H54 (cell line): ENCODE measurements at places on chromosomes 11 and 22.

- DNase-seq: no peak
Observed at GRCh38 chr11:35304386-35304775, 115.0 kb downstream of the SLC1A2 start.

- no peak for DNase-seq
Observed at GRCh38 chr11:87484566-87484965, 446.8 kb downstream of the TMEM135 start.

DNA sequence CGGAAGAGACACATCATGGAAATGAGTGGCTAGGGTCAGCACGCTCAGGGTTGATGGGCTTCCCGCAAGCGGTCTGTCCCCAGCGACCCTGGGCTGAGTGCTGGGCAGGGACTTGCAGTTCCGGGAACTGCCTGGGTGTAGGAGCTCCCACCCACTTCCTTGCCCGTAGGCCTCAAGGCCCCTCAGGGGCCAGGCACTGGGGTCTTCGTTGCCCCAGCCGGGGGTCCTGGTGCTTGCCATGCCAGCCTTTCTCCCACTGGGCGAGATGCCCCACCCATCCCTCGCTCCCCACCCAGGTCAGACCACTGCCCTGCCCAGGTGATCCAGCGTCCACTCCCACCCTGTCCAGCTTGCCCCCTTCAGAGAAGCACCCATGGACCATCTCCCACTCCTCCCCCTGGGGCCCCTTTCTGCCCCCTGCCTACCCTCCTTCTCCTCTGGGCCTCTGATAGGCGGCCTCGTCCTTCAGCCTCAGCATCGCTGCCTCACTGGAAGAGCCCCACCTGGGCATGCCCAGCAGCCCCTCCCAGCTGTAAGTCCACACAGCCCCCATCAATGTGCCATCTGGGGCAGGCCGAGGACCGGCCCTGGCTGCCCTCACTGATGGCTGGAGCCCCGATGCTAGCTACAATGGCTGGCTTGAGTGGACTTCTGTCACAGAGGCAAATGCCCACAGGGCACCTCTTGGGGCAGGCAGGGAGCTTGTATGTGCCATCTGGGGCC is 17.8 kb upstream of the DGCR8 start:
- DNase-seq: peak; percentile 65

DNA sequence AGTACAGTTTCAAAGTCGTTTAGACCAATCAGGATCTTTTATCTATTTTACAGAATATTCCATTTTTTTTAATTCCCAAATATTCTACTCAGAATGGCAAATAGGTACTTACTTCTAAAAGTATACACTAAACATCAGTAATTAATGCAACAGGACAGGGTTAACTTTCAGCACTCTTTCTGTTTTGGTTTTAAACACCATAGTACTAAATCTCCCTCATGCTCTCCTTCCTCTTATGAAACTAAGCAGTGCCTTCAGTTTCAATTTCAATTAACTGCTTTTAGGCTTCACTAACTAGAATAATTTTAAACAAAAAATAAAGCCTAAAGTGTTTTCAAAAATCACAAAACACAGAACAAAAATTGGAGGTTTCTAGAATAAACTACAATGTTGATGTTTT is 57.9 kb downstream of the NOX4 start:
- DNase-seq: no peak

GRCh38 chr11:12258451-12258850 is 118.9 kb upstream of the PARVA start:
- no peak for DNase-seq

DNA sequence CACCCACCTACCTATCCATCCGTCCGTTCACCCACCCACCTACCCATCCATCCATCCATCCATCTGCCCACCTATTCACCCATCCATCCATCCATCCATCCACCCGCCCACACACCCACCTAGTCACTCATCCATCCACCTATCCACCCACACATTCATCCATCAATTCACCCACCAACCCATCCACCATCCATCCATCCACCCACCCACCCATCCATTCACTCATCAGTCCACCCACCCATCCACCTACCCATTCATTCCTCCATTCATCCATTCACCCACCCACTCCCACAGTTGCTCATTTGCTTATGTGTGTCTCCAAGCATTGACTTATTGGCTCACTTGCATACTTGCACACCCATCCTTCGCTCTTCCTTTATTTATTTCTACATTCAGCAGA is 50.1 kb downstream of the MYO7A start:
- DNase-seq: no peak

DNA sequence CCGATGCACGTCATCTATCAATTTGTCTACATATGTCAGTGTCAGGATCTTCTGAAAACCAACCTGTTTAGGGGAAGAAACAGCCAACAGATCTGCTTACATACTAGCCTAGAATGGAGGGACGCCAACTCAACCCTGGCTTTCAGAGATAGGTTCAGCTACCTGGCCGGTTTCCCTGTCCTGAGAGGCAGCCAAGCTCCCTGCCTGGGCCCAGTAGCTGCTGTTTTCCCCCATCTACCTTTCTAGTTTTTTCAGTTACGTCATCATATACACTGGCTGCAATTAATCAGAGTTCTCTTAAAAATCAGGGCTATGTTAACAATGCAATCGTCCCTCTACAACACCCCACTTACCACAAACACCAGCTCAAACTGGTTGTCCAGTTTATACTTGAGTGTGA is 1.0 kb downstream of the SRPRA start:
- DNase-seq: no peak

- DNase-seq: no peak
Observed at GRCh38 chr11:46519351-46519750, 74.5 kb downstream of the AMBRA1 start.

GRCh38 chr11:13333456-13333957 is 55.9 kb downstream of the BMAL1 start:
- no peak for DNase-seq

DNA sequence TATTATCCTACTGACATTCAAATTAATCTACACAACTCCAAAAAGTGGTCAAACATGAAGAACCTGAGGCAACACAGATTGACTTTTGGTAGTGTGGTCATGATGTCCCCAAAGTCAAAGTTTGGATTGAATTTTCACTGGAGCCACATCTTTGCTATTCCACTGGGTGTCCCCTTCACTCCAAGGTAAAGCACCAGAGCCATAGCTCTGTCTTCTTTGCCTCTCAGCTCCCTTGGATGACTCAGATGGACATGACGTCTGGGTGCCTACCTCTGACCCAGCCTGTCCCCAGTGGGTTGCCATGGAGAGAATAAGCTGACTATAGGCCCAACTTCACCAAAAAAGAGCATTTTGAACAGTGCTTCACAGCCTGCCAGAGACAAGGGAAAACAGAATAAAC is 57.4 kb upstream of the ARHGAP42 start:
- DNase-seq: no peak

- no peak for DNase-seq
Observed at GRCh38 chr11:70326365-70326811, 55.9 kb downstream of the PPFIA1 start.

GRCh38 chr22:18000441-18001039 is 23.8 kb downstream of the MICAL3 start:
- DNase-seq: no peak

GRCh38 chr22:49883294-49883640 is 29.6 kb downstream of the ZBED4 start:
- no peak for DNase-seq

DNA sequence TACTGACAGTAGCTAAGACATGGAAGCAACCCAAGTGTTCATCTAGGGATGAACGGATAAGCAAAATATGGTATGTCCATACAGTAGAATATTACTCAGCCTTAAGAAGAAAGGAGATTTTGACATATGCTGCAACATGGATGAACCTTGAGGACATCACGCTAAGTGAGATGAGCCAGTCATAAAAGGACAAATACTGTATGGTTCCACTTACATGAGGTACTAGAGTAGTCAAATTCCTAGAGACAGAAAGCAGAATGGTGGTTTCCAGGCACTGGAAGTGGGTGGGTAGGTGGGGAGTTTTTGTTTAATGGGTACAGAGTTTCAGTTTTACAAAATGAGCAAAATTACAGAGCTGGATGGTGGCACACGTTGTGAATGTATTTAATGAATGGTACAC is 18.1 kb downstream of the CHST1 start:
- DNase-seq: no peak

GRCh38 chr22:44870021-44870420 is 117.6 kb downstream of the ARHGAP8 start:
- DNase-seq: peak; percentile 52

DNA sequence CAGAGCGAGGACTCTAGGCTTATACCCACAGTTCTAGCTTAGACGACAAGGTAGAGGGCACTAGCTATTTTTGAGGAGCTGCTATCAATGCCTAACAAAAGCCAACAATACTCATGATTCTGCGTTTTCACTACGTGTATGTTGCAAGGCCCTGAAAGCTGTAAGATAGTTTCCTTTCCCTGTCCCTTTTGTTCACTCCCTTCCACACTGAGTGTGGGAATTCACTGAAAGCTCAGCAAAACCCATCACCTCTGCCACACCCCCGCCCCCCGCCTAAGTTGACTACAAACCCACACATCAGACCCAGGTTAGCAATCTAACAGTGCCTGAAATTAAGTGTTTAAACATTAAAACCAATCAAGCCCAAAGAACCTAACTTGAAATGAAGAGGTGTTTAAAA is 6.2 kb upstream of the LDLRAD3 start:
- DNase-seq: no peak

- no peak for DNase-seq
Observed at GRCh38 chr22:31082606-31083376, 1.7 kb downstream of the SMTN start.

- no peak for DNase-seq
Observed at GRCh38 chr22:39317775-39318506, 1.5 kb downstream of the RPL3 start.

- no peak for DNase-seq
Observed at GRCh38 chr11:71461696-71462095, 8.7 kb downstream of the NADSYN1 start.

- DNase-seq: no peak
Observed at GRCh38 chr22:38707346-38707745, 1.6 kb downstream of the GTPBP1 start.

GRCh38 chr11:125873881-125874555 is 13.4 kb upstream of the HYLS1 start:
- DNase-seq: no peak

DNA sequence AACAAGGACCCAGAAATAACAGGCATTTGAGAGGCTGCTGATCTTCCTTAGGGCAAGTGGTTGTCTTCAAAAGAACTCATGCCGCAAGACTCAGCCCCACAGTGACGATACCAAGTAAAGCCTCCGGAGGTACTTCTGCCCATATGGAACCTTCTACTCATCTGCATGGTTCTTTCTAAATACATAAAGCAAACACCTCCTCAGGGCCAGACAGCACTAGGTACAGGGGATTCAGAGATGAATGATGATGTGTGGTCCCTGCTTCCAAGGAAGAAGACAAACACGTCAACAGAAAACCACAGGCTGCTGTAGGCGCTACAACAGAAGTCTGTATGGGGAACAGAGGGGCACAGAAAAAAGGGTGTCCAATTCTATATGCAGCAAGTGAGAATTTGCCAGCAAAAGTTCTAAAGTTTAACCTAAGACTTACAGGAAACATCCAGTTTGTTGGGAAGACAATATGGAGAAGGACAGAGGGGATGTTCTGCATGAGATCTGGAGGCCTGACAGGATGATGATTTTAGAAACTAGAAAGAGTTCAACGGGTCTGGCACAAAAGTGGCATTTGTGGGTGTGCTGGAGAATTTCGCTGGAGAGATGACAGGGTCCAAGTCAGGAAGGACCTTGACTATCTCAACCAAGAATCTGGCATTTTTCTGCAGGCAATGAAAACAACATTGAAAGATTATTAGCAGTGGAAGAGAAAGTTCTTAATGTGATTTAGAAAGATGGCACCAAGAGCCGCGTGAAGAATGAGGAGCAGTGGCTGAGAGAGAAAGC is 23.7 kb downstream of the JAML start:
- DNase-seq: no peak

DNA sequence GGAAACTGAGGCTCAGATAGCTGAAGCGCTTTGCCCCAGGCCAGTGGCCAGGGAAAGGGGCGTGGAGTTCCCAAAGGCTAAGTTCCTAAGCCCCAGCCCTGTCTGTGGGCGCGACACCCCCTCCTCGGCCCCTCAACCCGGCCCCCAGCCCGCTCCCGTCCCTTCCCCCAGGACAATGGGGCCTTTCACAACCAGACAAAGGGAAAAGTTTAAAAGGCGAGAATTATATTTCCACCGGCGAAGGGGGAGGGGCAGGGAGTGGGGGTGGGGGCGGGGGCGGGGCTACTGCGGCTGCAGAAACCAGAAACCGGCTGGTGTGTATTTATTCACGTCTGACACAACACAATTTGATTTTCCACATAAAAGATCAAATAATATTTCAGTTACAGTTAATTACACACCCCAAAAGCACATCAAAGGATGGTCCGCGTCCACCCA is 192.1 kb downstream of the MN1 start:
- no peak for DNase-seq

- DNase-seq: peak; percentile 79
Observed at GRCh38 chr22:46377525-46378425, 42.3 kb downstream of the TRMU start.

DNA sequence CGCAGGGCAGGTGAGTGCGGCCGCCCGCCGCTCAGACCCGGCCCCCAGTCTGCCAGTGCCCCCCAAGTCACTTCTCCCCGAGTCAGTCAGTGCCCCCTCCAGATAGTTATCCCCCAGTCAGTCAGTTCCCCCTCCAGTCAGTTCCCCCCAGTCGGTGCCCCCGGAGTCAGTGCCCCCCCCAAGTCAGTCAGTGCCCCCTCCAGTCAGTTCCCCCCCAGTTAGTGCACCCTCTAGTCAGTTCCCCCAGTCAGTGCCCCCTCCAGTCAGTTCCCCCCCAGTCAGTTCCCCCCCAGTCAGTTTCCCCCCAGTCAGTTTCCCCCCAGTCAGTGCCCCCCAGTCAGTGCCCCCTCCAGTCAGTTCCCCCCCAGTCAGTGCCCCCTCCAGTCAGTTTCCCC is 411 bp downstream of the PPP6R2 start:
- no peak for DNase-seq

DNA sequence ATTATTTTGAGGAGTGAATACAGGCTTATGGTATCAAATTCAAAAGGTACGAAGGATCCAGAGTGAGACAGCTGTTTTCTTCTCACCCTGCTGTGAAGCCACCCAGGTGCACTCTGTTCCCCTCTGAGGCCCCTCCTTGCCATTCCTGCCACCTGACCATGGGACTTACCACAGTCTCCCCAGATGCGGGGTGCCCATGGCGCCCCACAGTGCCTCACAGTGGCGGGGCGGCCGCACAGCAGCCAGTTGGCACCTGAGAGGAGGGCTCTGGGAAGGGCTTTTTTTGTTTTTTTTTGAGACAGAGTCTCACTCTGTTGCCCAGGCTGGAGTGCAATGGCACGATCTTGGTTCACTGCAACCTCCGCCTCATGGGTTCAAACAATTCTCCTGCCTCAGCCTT is 151.7 kb downstream of the CEP164 start:
- DNase-seq: no peak
